Right forelimb (tissue), 1 donor: ENCODE measurements at places on chromosomes 13 and 19.

DNA sequence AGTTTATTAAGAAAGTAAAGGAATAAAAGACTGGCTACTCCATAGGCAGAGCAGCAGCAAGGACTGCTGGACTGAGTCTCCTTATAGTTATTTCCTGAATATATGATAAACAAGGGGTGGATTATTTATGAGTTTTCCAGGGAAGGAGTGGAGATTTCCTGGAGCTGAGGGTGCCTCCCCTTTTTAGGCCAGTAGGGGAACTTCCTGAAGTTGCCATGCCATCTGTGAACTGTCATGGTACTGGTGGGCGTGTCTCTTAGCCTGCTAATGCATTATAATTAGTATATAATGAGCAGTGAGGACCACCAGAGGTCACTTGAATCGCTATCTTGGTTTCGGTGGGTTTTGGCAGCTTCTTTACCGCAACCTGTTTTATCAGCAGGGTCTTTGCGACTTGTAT lies 13.5 kb downstream of the ZSCAN5A start:
- DNase-seq, result no peak

- DNase-seq, result no peak
Observed at GRCh38 chr13:87952377-87952776, 281.2 kb downstream of the SLITRK5 start.

- DNase-seq, result no peak
Observed at GRCh38 chr19:17171874-17172273, 43.3 kb upstream of the USE1 start.

GRCh38 chr13:113666951-113667701 lies at the start of gene GRK1:
Gene GRK1 (plus strand): TSS chr13:113667219. CDS start chr13:113667387, 168 bp downstream.
- no peak for DNase-seq

GRCh38 chr19:47660435-47660832 lies 51.5 kb downstream of the BICRA start:
- DNase-seq, result no peak

DNA sequence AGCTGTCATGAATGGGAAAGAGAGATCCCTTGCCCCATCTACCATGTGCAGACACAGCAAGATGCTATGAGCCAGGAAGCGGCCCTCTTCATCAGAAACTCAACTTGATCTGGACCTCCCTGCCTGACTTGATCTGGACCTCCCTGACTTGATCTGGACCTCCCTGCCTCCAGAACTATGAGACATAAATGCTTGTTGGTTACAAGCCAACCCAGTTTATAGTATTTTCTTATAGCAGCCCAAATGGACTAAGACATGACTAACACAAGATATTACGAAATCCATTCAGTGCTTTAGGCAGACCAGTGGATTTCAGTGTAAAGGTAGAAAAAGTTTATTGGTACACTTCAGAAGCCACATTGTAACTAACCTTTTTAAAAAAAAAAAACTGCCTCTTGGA lies 15.6 kb downstream of the PCID2 start:
- no peak for DNase-seq

- DNase-seq, result no peak
Observed at GRCh38 chr13:75493156-75493555, 11.2 kb upstream of the TBC1D4 start.

DNA sequence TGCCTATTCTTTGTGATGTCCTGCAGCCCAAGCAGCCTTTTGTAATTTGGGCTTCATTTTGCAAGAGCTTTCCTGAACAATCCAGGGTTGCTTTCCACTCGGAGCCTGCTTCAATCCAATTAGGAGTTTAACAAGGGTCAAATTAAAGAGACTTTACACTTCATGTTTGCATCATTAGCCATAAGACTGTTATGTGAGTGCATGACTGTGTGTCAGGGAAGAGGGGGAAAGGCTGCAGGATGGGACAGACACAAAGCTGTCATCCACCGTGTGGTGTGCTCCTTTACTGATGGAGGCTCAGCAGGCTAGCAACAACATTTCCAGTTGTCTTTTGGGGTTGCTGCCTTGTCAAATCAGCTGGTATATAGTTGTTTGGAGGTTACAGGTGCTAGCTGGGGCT lies 23.7 kb upstream of the MAB21L1 start:
- DNase-seq, result no peak

- DNase-seq, result no peak
Observed at GRCh38 chr19:42232435-42232834, 10.0 kb downstream of the GSK3A start.

- no peak for DNase-seq
Observed at GRCh38 chr19:17234911-17235299, 8.9 kb downstream of the OCEL1 start.

DNA sequence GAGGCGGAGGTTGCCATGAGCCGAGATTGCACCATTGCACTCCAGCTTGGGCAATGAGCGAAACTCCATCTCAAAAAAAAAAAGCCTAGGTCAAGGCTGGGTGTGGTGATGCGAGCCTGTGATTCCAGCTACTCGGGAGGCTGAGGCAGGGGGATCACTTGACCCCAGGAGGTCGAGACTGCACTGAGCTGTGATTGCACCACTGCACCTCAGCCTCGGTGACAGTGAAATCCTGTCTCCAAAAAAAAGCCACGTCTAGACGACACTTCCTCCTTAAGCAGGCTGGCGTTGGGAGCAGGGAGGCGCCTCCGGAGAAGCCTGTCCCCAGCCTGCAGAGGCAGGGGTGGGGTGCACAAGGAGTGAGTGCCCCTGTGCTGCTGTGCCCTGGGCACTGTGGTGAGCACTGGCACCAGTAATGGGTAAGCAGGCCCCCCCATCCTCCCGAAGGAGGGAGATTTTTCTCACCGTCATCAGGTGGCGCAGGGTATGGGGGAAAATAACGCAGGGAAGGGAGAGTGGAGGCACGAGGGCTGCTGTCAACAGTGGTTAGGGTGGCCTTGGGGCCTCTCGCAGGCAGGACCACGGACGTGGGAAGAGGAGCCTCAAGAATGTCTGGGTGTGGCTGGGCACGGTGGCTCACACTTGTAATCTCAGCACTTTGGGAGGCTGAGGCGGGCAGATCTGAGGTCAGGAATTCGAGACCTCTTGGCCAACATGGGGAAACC lies 706 bp downstream of the P2RY11 start:
- DNase-seq, result no peak

DNA sequence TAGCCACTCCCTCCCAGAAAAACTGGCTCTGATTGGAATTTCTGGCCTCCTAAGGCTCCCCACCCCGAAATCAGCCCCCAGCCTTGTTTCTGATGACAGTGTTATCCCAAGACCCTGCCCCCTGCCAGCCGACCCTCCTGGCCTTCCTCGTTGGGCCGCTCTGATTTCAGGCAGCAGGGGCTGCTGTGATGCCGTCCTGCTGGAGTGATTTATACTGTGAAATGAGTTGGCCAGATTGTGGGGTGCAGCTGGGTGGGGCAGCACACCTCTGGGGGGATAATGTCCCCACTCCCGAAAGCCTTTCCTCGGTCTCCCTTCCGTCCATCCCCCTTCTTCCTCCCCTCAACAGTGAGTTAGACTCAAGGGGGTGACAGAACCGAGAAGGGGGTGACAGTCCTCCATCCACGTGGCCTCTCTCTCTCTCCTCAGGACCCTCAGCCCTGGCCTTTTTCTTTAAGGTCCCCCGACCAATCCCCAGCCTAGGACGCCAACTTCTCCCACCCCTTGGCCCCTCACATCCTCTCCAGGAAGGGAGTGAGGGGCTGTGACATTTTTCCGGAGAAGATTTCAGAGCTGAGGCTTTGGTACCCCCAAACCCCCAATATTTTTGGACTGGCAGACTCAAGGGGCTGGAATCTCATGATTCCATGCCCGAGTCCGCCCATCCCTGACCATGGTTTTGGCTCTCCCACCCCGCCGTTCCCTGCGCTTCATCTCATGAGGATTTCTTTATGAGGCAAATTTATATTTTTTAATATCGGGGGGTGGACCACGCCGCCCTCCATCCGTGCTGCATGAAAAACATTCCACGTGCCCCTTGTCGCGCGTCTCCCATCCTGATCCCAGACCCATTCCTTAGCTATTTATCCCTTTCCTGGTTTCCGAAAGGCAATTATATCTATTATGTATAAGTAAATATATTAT lies 6.1 kb downstream of the FOSB start:
- DNase-seq, result peak; percentile 67

- DNase-seq, result peak; percentile 96
Observed at GRCh38 chr19:8526345-8527091, 12.6 kb upstream of the ZNF414 start.

DNA sequence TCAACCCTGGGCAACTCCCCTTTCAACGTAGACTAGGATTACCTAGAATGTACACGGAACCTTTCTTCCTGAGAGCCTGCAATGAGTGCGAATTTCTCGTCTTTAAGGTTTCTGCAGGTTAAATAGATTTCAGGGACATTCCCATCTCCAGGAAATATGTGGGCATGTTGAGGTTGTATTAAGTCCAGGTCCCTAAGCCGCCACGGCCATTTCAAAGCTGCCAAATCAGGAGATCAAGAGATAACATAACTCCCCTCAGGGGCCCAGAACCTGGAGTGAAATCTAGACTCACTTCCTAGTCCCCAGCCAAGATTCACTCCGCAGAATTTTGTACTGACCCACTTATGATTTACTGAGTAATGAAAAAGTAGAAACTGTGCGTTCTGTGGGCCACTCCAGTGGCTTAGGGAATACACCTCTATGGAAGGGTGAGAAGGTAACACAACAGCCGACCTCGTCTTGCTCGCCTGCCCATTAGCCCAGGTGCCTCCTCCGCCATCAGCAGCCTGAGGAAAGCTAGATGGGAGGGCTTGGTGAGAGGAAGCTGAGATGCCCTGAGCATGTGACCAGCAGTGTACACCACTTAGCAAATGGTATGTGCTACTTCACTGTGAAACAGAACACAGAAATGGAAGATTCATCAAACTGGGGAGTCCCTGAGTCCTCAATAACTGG lies 98.5 kb upstream of the SOX1 start:
- no peak for DNase-seq

DNA sequence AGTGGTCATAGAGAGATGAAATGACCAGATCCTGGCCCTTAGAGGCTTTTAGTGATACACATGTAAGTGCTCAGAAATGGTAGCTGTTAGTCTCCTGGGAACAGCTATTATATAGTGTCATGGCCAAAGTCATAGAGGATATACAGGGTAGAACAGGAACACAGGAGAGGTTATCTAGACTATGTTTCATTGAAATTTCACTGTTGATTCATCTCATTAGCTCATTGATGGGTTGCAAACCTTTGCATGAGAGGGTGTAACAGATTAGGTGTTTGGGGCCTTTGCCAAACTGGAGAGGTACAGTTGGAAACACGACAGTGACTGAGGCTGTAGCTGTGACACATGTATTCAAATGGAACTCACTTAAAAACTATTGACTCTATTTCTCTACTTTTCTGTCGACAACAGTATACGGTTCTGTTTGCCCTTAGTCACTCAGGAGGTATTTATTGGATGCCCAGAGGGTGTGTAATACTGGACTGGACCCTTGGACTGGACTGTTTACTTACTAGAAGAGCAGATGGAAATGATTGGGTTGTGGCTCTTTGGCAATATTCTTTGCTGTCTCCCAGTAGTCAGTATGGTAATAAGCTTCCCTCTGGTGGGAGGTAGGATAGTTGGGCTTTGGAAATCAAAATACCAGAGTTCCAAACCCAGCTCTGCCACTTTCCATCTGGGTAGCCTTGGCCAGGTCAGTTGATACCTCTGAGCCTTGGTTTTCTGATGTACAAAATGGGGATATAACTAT lies 29.8 kb downstream of the ARHGAP35 start:
- no peak for DNase-seq

- DNase-seq, result no peak
Observed at GRCh38 chr19:40133491-40133890, 42.7 kb upstream of the ZNF780A start.

- DNase-seq, result no peak
Observed at GRCh38 chr13:75425216-75426009, 56.6 kb downstream of the TBC1D4 start.

DNA sequence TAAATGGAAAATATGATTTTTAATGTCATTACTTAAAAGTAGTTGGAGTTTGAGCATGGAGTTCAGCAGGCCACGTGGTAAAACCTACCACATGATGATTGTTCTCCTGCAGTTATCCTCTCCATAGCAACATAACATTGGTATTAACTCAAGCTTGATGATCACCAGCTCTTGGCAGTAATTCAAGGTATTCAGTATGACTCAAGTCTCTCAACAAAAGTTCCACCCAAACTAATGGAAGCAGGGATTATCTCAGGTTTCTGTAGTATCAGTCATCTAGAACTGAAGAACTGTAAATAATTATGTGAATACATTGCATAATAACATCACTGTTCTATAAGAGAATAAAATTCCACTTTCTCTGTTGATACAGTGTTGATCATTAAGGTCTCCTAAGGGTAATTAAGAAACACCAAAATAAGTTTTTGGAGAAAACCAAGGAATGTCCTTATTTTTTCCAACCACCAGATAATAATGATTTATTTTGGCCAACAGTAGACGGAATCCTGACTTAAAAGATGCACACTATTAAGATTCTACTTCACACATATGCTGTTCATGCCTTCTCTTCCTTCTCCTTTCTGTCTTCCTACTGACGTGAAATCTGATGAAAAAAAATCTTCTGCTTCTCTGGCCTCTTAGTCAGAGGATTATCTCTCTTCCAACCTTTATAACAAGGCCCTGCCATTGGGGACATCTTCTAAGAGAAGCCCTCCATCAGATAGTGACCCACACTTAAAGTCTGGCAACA lies 1092.3 kb downstream of the EFNB2 start:
- DNase-seq, result no peak

DNA sequence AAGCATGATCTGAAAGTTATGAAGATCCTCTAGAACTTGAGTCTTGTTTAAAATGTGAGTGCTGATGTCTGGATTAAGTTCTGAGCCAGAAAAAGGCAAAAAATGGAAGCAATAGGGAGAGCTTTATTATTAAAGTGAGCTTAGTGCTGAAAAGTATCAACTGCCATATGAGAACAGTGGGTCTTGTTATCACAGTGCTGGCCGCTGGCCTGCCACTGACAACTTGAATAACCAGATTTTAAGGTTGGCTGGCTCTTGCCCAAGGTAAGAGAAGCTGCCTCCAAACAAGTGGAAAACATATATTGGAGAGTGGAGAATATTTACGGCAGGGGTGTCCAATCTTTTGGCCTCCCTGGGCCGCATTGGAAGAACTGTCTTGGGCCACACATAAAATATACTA lies 33.9 kb downstream of the NUFIP1 start:
- no peak for DNase-seq

DNA sequence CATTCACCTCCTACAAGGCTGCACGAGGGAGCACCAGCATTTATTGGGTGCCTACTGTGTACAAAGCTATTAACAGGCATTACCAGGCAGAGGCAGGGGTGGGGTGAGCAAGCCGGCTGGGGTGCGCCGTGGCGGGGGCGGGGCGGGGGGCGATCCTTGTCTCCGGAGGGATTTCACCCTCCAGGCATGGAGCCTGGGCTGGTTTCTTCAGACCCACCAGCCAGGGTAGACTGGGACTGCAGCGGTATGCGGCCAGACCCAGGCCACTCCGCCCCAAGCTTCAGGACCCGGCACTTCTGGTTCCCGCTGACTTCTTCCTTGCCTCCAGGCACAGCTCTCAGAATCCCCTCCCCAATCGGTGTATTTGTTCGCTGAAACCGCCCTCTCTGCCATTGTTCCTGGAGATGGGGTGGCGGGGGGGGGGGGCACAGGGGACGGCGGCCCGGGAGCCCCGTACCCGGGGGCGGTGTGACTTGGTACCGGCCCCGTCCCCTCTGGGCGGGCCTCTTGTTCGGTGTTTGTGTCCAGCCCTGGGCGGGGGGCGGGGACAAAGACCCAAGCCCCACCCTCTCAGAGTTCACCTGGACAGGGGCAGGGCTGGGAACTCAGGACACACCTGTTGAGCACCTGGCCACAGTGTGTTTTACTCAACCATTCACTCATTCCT lies 14.4 kb downstream of the TJP3 start:
- DNase-seq, result no peak

GRCh38 chr13:50594276-50595051 lies 249.0 kb downstream of the DLEU7 start:
- peak; percentile 46 for DNase-seq
